ENCODE measurements at places on chromosomes 13 and 19.
A peak's percentile ranks its signal among the peaks of the same experiment; 100 is the strongest.

- peak; percentile 42 for DNase-seq
- peak overlapping the region; percentile 83 for H3K4me3 ChIP-seq
- peaks cover 28% of the 10 kb centered on the region for H3K36me3 ChIP-seq
- H3K27me3 ChIP-seq = no peaks in the 10 kb centered on the region
- peak overlapping the region; percentile 79 for H3K27ac ChIP-seq
- H3K4me1 ChIP-seq = peaks cover 30% of the 10 kb centered on the region
Observed at GRCh38 chr19:4064496-4065260, 2.0 kb downstream of the ZBTB7A start.

- no peak overlapping the region for H3K27ac ChIP-seq
- H3K36me3 ChIP-seq = no peaks in the 10 kb centered on the region
- H3K27me3 ChIP-seq = peaks cover 38% of the 10 kb centered on the region
- DNase-seq = no peak
- H3K4me3 ChIP-seq = no peak overlapping the region
Observed at GRCh38 chr13:100714478-100714877, 39.9 kb upstream of the TMTC4 start.

GRCh38 chr13:67643516-67644055, 413.4 kb upstream of the PCDH9 start:
- no peak overlapping the region for H3K27ac ChIP-seq
- H3K4me1 ChIP-seq = no peaks in the 10 kb centered on the region
- DNase-seq = no peak
- H3K27me3 ChIP-seq = no peaks in the 10 kb centered on the region
- no peak overlapping the region for H3K4me3 ChIP-seq
- H3K36me3 ChIP-seq = no peaks in the 10 kb centered on the region

GRCh38 chr13:97261254-97262005, 39.3 kb downstream of the MBNL2 start:
- peak overlapping the region; percentile 46 for H3K27ac ChIP-seq
- peaks cover 14% of the 10 kb centered on the region for H3K36me3 ChIP-seq
- H3K27me3 ChIP-seq = no peaks in the 10 kb centered on the region
- H3K4me3 ChIP-seq = peak overlapping the region; percentile 2
- H3K4me1 ChIP-seq = peaks cover 69% of the 10 kb centered on the region

GRCh38 chr19:20233105-20233504, 66.1 kb downstream of the ZNF486 start:
- peaks cover 7% of the 10 kb centered on the region for H3K36me3 ChIP-seq
- no peaks in the 10 kb centered on the region for H3K27me3 ChIP-seq
- peaks cover 7% of the 10 kb centered on the region for H3K4me1 ChIP-seq
- H3K27ac ChIP-seq = no peak overlapping the region

GRCh38 chr19:13860679-13861391, 16.1 kb upstream of the NANOS3 start:
- DNase-seq = no peak
- H3K4me1 ChIP-seq = peaks cover 38% of the 10 kb centered on the region
- peaks cover 20% of the 10 kb centered on the region for H3K36me3 ChIP-seq
- peak overlapping the region; percentile 99 for H3K27ac ChIP-seq
- H3K4me3 ChIP-seq = peak overlapping the region; percentile 94
- H3K27me3 ChIP-seq = peaks cover 18% of the 10 kb centered on the region

- DNase-seq = no peak
- H3K27ac ChIP-seq = no peak overlapping the region
- no peaks in the 10 kb centered on the region for H3K27me3 ChIP-seq
- H3K4me1 ChIP-seq = no peaks in the 10 kb centered on the region
- H3K4me3 ChIP-seq = no peak overlapping the region
Observed at GRCh38 chr13:96898646-96899254, 95.5 kb downstream of the OXGR1 start.

DNA sequence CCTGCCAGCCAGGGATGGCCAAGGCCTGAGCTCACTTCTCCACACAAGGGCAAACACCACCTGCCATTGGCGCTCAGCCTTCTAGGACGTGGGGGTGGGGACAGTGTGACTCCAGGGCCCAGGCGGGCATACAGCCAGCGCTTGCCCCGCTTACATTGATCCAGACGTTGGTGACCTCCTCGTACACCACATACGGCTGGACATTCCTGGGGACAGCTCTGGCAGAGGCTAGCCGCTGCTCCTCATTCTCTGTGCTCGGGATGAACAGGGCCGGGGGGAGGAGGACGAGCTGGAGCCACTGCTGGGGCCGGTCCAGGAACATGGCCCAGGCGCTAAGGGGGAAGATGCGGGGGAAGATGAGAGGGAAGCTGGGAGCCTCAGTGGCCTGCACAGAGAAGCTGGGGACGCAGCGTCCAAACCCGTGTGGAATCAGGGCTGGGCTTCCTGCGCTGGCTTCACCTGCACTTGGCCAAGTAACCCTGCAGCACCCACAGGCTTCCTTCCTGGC, 25.1 kb upstream of the MYDGF start:
- peaks cover 42% of the 10 kb centered on the region for H3K36me3 ChIP-seq
- no peak overlapping the region for H3K27ac ChIP-seq
- DNase-seq = no peak
- H3K4me1 ChIP-seq = peaks cover 4% of the 10 kb centered on the region
- H3K4me3 ChIP-seq = no peak overlapping the region

DNA sequence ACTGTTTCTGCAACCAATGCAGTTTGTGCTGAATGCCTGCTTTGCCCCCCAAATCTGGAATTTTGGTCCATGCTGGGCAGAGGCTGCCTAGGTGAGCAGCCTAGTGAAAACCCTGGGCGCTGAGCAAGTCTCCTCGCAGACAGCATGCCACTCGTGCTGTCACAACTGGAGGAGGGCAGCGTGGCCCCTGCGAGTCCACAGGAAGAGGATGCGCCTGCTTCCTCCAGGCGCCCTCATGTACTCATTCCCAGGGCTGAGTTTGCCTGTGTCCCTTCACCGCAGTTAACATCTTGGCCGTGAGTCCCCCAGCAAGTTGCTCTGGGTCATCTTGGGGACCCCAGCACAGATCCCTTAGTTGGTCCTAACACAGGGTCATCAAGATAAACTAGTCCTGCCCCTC, 26.2 kb upstream of the TMEM160 start:
- no peaks in the 10 kb centered on the region for H3K27me3 ChIP-seq
- no peak for DNase-seq
- no peak overlapping the region for H3K4me3 ChIP-seq

DNA sequence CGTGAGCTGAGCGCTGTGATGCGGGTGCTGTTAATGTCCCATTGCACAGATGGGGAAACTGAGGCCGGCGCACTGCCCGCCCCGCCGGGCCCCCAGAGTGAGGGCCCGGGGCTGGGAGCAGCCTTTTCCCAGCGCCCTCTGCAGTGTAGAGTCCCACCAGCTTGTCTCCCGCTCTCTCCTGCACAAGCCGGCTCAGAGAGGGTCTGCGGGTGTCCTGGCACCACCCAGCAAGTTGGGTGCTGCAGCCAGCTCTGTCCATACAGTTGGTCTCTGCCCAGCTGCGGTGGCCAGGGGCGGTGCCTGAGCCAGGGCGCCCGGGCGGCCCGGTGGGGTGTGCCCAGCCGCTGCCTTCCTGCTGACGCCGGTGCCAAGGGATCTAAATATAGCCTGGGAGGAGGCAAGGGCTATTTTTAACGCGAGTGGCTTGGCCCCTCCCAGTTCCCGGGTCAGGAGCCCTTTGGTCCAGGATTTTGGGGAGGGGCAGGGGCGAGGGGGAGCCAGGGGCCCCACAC, 19.3 kb downstream of the GADD45B start:
- no peak overlapping the region for H3K27ac ChIP-seq
- peak overlapping the region; percentile 73 for H3K4me3 ChIP-seq
- H3K4me1 ChIP-seq = peaks cover 16% of the 10 kb centered on the region
- no peak for DNase-seq

DNA sequence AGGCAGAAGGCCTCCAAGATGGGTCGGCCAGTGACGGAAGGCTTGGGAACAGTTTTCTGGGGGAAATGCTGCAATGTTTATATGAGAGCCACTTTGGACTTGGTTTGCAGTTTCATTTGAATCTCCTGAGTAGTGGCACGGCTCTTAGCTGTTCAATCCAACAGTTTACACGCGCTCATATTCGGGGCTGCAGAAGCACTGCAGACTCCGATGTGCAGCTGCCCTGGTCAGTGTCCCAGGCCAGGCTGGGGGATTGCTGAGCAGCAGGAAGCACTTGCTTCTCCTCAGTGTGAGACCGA, 31.7 kb downstream of the CEBPG start:
- no peaks in the 10 kb centered on the region for H3K4me1 ChIP-seq
- H3K4me3 ChIP-seq = no peak overlapping the region
- peak overlapping the region; percentile 42 for H3K27ac ChIP-seq
- H3K36me3 ChIP-seq = peaks cover 2% of the 10 kb centered on the region
- no peaks in the 10 kb centered on the region for H3K27me3 ChIP-seq
- DNase-seq = no peak

GRCh38 chr19:54209811-54210494, 9.3 kb downstream of the RPS9 start:
- H3K27ac ChIP-seq = peak overlapping the region; percentile 93
- no peaks in the 10 kb centered on the region for H3K27me3 ChIP-seq
- H3K4me3 ChIP-seq = peak overlapping the region; percentile 69

DNA sequence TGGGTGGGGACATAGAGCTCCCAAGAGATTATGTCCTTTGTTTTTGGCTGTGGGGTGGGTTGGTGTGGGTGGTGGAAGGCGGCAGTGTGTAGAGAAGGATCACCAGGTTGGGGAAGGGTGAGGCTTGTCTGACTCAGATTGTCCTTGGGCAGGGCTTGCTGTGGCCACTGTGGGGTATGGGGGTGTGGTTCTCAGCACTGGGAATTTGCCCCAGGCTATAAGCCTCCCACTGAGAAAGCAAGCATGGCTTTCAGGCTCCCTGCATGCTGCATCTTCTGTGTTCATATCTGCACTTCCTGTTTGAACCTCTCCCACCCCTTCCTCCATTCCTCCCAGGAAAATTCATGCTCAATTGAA, 34.9 kb downstream of the DNAJC15 start:
- DNase-seq = no peak
- peaks cover 30% of the 10 kb centered on the region for H3K4me1 ChIP-seq
- H3K36me3 ChIP-seq = peaks cover 4% of the 10 kb centered on the region
- no peak overlapping the region for H3K27ac ChIP-seq

DNA sequence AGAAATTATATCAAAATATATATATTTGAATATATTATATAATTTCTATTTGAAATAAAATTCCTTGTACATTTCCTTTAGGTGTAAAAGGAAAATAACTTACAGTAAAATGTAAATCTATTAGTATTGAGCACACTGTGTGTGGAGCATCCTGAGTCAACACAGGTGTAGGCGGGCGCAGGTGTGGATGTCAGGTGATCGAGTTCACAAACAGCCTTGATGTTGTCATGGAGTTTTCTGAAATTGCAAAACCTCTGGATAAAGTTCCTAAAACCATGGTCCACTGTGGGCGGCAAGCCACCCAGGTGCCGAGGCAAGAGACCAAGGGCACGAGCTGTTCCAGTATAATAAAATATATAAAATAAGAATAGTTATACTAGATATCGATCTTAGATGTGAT, 27.7 kb upstream of the MCF2L start:
- peaks cover 9% of the 10 kb centered on the region for H3K4me1 ChIP-seq
- no peak overlapping the region for H3K4me3 ChIP-seq
- DNase-seq = no peak

DNA sequence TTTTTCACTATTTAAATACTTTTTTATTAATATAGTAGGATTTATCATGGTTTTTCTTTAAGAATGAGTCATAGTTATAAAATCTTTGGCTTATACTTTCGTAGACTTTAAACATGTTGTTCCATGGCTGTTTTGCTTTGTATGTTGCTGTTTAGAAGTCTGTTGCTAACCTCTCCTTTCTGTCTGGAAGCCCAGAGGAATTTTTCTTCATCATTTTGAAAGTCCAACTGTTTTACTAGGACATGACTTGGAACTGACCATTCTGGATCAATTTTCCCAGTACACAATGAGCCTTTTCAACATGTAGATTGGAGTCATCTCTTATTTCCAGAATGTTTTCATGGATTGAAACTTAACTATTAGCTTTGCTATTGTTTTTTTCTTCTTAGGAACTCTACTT, 7.9 kb downstream of the CAB39L start:
- H3K4me3 ChIP-seq = no peak overlapping the region
- no peak overlapping the region for H3K27ac ChIP-seq
- H3K4me1 ChIP-seq = no peaks in the 10 kb centered on the region
- DNase-seq = no peak

GRCh38 chr19:12994701-12995595, at the start of gene NFIX:
Gene NFIX, plus strand, starts transcription at chr19:12995475. Its CDS starts 363 bp downstream, at chr19:12995838.
- DNase-seq = peak; percentile 32
- no peaks in the 10 kb centered on the region for H3K27me3 ChIP-seq
- H3K36me3 ChIP-seq = peaks cover 10% of the 10 kb centered on the region

GRCh38 chr13:36746051-36746450, 72.2 kb downstream of the SERTM1 start:
- DNase-seq = no peak
- peaks cover 7% of the 10 kb centered on the region for H3K27me3 ChIP-seq
- no peaks in the 10 kb centered on the region for H3K36me3 ChIP-seq
- H3K27ac ChIP-seq = no peak overlapping the region
- H3K4me3 ChIP-seq = no peak overlapping the region

DNA sequence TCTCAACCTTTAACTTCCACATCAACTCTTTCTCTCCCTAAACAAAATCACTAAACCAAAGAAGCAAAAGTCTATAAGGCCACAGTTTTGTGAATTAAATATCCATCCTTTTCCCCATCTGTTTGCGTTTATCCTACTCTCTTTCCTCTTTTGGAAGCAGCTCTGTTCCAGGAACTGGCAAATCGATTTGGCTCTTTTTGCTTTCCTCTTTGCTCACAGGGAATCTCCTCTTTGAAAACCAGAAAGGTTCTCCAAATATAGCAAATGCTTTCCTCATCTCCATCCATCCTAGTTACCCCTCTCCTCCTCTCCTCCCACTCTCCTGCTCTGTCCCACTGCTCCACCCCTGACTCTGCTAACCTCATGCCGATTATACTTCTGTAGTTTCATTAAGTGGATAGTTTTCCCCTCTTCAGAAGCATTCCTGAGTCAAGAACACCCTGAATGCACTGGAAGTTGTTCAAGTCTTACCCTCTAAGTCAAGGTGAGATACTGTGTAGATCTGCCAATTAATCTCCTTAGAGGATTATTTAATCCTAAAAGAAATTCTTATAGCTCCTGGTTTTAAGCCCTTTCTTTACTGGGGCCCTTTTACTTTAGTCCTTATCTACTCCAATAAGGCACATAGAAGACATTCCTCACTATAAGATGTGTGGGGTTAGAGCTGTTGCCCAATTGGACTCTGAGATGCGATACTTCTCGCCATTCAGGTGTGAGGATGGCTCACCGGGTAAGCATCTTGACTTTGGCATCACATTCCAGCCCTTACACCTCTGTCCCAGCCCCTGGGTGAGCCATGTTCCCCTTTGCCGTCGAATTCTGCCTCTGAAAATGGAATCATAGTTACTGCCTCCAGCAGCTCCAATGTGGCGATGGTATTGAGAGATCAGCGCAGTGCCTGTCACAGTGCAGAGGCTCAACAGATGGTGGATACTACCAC, 67.6 kb downstream of the COL4A2 start:
- no peaks in the 10 kb centered on the region for H3K4me1 ChIP-seq
- peaks cover 3% of the 10 kb centered on the region for H3K36me3 ChIP-seq
- H3K27ac ChIP-seq = no peak overlapping the region
- no peak overlapping the region for H3K4me3 ChIP-seq
- no peak for DNase-seq
- H3K27me3 ChIP-seq = peaks cover 28% of the 10 kb centered on the region

- no peaks in the 10 kb centered on the region for H3K27me3 ChIP-seq
- H3K27ac ChIP-seq = no peak overlapping the region
- H3K4me3 ChIP-seq = no peak overlapping the region
- H3K4me1 ChIP-seq = no peaks in the 10 kb centered on the region
- DNase-seq = no peak
Observed at GRCh38 chr13:63208826-63209225, 1793.2 kb upstream of the PCDH20 start.
